NCI-H1048 (cell line): ENCODE measurements at places on chromosomes 12 and 14.

DNA sequence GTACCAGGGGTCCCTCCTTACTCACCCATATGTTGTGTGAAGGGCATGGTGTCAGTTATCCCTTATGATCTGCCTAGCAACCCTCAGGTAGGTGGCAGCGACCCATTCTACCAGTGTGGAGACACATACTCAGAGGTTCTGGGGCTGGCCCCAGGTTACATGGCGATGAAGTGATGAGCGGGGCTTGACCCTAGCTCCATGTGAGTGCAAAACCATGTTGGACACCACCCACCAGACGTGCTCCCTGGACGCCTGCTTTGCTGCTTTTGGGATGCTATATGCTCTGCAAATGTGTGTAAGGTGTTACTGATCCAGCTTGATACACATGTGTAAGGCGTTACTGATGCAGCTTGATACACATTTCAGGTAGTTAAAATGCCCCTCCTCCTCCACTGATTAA is 33.3 kb downstream of the EP400 start:
- DNase-seq = no peak

DNA sequence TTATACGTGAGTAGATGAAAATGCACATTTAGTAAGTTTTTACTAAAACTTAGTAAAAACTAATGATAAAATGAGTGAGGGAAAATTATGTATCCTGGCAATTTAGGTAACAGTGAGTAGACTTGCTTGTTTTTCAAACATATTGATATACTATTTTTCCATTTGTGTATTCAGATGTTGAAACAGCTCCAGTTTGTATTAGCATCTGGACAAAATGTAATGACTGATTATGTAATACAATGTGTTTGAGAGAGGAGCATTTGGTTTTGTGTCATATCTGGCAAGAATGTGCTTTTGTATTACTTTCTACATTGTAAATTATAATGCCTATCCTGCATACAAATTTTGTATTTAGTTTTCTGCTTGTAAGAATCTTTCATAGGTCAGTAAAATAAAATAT is 5.6 kb downstream of the CNOT2 start:
- no peak for DNase-seq

DNA sequence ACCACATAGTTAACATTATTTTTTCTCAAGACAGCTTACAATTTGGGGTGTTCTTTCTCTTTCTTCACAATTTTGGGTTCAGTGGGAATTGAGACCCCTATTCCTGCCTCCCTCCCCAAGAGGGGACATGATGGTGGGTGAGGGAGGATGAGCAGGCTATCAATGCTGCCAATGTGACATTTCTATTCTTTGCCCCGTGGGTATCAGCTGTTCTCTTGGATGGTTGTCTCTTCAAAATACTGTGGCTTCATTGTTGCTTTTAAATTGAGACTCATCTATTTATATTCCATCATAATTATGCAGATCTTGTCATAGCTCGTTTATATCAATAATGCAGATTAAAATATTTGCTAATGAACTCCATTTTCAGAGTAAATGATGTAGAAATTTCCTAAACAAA is 56.5 kb upstream of the ANO4 start:
- no peak for DNase-seq

DNA sequence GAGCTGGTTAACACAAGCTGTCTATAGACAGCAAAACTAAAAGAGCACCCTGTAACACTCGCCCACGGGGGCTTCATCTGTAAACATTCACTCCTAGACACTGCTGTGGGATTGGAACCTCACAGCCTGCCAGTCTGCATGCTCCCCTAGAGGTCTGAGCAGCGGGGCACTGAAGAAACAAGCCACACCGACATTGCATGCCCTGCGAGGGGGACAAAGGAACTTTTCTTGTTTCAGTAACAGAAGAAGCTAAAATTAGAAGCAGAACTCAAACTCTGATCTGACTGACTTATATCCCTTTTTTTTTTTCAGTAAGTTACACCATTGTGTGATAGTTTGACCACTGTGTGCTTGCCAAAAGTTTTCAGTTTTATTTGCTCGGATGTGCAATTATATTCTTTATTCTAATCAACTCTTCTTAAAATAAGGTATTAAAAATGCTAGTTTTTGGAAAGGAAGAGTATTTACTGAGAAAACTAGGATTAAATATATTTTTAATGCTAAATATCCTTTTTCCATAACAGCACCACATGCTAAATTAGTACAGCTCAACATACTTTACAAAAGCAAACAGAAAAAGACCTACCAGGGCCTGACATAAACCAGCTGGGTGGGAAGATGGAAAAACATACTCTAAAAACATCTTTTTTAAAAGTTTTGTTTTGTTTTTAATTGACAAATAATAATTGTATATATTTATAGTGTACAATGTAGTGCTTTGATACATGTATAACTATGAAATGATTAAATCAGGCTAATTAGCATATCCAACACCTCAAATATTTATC is 100.2 kb downstream of the EPS8 start:
- no peak for DNase-seq

DNA sequence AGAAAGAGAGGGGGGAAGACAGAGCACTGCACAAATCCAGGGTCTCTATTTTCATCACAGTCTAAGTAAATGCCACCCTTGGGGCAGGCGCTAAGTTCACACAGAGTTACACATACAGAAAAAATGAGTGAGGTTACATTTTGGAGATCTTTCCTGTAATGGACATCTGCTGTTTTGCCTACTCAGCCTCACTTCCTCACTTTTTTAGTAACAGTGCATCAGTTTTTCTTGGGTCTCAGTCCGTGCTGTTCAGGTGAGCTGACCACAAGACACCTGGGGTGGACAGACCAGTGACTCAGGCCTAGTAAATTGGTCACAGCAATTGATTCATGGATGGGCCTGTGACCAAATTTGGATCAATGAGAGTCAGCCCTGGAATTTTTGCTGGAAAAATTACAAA is 33.6 kb upstream of the SLC5A8 start:
- no peak for DNase-seq
